ENCODE measurements at places on chromosomes 2 and 18.

GRCh38 chr18:41973983-41974382, 18.9 kb downstream of the PIK3C3 start:
- DNase-seq, result no peak

- DNase-seq, result peak; percentile 40
Measured at GRCh38 chr2:69026026-69026425, 13.0 kb downstream of the ANTXR1 start.

GRCh38 chr2:180980943-180981911, 822 bp downstream of the UBE2E3 start:
- peak; percentile 36 for DNase-seq

GRCh38 chr18:72783530-72783929, 84.3 kb downstream of the NETO1 start:
- DNase-seq, result no peak

- DNase-seq, result no peak
Measured at GRCh38 chr2:71067567-71068217, 756 bp upstream of the NAGK start.

DNA sequence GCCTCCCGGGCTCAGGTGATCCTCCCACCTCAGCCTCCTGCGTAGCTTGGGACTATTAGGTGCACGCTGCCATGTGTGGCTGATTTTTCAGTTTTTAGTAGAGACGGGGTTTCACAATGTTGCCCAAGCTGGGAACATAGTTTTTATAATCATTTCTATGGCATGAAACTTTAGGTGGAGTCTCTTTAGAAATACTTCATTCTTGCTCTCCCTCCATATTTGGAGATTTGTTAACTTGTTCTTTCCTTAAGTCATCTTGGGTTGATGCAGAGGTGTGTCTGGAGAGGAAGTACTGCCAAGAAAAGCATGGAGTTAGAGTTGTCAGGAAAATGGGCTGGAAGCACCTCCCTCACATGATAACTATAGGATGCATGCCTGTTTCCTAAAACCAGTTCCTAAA, 17.4 kb downstream of the ZNF532 start:
- no peak for DNase-seq

DNA sequence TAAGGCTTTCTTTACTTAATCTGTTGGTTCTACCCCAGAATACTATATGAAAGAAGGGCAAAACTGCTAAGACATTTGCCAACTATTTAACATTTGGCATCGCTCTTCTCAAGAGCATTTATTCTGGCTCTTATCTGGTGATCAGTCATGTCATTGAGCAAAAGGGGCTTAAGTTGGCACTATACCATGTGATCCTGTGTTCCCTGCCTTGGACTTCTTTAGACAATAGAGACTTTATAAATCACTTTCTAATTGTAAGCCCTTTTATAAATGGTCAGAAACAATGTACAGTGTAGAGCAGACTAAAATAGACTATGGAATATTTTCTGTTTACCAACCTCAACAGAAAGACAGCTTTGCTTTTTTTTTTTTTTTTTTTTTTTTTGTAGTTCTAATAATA, 52.1 kb downstream of the GTF3C3 start:
- DNase-seq, result no peak

GRCh38 chr2:187477051-187477450, 29.0 kb upstream of the CALCRL start:
- DNase-seq, result no peak

GRCh38 chr18:76765649-76766048, 56.7 kb upstream of the ZNF236 start:
- DNase-seq, result no peak

DNA sequence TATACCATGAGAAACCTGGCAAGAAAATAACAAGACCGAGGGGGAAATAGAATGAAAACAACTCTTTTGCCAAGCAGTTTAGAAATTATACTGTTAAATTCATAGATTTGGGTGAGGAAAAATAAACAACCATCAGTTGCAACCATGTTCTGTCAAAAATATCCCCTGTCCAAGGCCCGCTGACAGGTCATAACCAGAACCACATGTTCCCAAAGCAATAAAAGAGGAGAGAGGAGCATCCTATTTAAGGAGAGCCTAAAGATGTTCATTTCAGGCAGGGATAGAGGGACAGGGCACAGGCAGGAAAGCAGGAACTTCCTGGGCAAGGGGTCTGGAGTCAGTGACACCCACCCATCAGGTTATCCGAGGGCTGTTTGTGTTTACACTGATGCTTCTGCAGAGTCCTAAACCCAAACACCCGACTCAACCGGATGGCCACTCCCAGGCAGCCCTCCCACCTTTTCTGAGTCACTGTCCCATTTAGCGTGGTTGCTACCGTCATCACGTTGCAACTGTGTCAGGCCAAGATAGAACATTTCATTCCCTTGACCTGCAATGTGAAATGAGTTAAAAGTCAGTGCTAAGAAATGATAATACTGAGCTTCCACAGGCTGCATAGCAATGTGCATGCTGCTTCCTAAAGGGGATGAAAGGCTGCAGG, 468.3 kb upstream of the RAB12 start:
- DNase-seq, result no peak

DNA sequence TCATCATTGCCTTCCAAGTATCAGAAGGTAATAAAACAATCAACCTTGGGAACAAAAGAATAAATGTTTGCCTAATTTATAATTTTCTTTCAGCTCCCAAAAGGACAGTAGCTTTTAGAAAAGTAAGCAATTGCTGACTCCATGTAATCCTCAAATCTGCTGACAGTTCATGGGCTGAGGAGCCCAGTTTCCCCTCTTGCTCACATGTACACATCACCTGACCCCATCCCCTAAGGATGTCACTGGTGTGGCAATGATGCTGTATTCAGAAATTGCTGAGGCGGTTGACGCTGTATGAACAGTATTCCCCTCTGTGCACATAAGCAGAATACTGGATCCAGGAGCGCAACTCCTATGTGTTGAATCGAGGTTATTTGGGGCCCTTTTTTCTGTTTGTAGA, 56.1 kb upstream of the LYPD1 start:
- DNase-seq, result no peak
